Activated CD4-positive, alpha-beta T cell treated with anti-CD3 and anti-CD28 coated beads, Interleukin-2, amount 10 ng/mL, durations not matched to agents 7 days and 5 days (primary cell): ENCODE measurements at places on chromosomes 4 and X. TPM values are rescaled to one million over a fixed set of nuclear protein-coding genes. Genes with fewer than 3 reads are reported as not detected.

ELK1 gene
- total RNA-seq = 61.1 TPM

TCEAL6 gene
- total RNA-seq = not detected

FGFR3 gene
- total RNA-seq = 0.25 TPM

HOPX gene
- 74.6 TPM for total RNA-seq

HSFX2 gene
- total RNA-seq = 0.35 TPM

ZNF674 gene
- 5.3 TPM for total RNA-seq

GRCh38 chr4:62159876-62160275, 959.8 kb downstream of the ADGRL3 start:
- H3K27ac ChIP-seq = no peak overlapping the region
- no peaks in the 10 kb centered on the region for H3K27me3 ChIP-seq
- no peaks in the 10 kb centered on the region for H3K4me1 ChIP-seq
- no peak overlapping the region for H3K4me3 ChIP-seq
- no peaks in the 10 kb centered on the region for H3K36me3 ChIP-seq

DNA sequence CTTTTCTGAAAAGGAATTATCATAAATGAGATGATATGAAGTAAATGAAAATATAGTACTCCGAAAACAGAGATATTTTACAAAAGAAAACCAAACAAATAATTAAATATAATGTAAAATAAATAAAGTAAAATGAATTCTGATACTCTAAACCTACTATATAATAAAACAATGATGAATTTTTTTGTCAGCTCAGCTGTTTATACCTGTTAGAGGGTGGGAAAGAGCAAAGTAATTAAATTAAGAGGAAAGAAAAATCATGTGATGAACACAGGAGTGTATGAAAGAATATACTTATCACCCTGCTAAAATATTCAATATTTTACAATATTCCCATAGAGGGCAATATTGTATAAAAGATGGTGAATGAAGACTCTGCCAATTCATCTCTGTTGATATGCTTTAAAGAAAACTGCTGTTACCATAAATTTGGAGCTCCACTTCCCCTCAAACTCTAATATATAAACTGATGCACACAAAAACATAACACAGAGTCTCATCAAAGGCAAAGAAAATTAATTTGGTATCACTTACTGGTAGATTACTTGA, 6.5 kb upstream of the NDST4 start:
- no peak for DNase-seq
- no peaks in the 10 kb centered on the region for H3K36me3 ChIP-seq
- no peaks in the 10 kb centered on the region for H3K4me1 ChIP-seq
- H3K27me3 ChIP-seq = no peaks in the 10 kb centered on the region
- H3K4me3 ChIP-seq = no peak overlapping the region
- H3K27ac ChIP-seq = no peak overlapping the region

- no peaks in the 10 kb centered on the region for H3K4me1 ChIP-seq
- no peak within 1 kb of the TSS for H3K27ac ChIP-seq
- no peaks in the 10 kb centered on the region for H3K27me3 ChIP-seq
- DNase-seq = no peak
Measured at GRCh38 chr4:79325864-79326328, at the start of gene NAA11. NAA11 (minus strand) TSS chr4:79326061; CDS start chr4:79325877, 184 bp downstream.

DNA sequence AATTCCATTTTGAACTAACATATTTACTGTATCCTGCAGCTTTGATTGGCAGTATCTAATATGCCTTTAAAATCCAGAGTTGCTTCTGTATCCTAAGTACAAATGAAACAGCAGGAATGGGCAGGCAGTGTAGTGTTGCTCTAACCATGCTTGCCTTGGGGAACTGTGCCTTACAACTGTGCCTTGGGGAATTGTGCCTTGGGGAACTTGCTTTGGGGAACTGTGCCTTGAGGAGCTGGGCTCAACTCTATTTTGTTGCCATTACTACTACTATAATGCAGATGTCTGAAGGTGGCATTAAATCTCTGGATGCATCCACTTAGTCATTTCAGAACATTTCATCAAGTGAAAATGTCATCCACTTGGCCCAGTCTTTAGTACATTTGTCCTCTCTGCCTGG, 6.9 kb downstream of the CXCL3 start:
- no peak for DNase-seq
- no peaks in the 10 kb centered on the region for H3K36me3 ChIP-seq
- peaks cover 16% of the 10 kb centered on the region for H3K27me3 ChIP-seq
- no peaks in the 10 kb centered on the region for H3K4me1 ChIP-seq
- no peak overlapping the region for H3K4me3 ChIP-seq

GRCh38 chr4:19725130-19725529, 526.6 kb upstream of the SLIT2 start:
- H3K27me3 ChIP-seq = no peaks in the 10 kb centered on the region
- H3K27ac ChIP-seq = no peak overlapping the region
- no peaks in the 10 kb centered on the region for H3K36me3 ChIP-seq
- DNase-seq = no peak
- H3K4me3 ChIP-seq = no peak overlapping the region

DNA sequence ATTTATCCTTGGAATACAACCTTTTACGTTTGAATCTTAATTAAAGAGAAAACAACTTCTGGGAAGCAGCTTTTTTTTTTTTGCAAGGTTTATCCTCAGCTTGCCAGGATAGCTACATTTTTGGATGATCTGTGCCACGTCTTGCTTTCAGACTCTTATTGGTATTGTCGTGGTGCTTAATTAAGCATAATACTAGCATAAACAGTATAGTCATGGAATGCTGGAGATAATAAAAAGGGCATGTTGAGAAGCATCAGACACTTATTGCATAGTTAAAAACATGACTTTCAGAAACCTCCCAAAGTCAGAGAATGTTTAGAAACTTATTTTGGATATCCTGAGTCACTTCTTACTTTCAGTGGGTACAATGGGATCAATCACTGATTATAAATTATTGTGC, 77.0 kb downstream of the PALLD start:
- H3K4me3 ChIP-seq = no peak overlapping the region
- H3K27me3 ChIP-seq = peaks cover 8% of the 10 kb centered on the region
- H3K36me3 ChIP-seq = no peaks in the 10 kb centered on the region
- H3K27ac ChIP-seq = no peak overlapping the region
- H3K4me1 ChIP-seq = no peaks in the 10 kb centered on the region
- DNase-seq = no peak

GRCh38 chrX:51866210-51866609, 27.2 kb upstream of the MAGED1 start:
- no peaks in the 10 kb centered on the region for H3K27me3 ChIP-seq
- peaks cover 5% of the 10 kb centered on the region for H3K4me1 ChIP-seq
- H3K4me3 ChIP-seq = no peak overlapping the region
- peaks cover 14% of the 10 kb centered on the region for H3K36me3 ChIP-seq
- H3K27ac ChIP-seq = no peak overlapping the region
- DNase-seq = no peak

DNA sequence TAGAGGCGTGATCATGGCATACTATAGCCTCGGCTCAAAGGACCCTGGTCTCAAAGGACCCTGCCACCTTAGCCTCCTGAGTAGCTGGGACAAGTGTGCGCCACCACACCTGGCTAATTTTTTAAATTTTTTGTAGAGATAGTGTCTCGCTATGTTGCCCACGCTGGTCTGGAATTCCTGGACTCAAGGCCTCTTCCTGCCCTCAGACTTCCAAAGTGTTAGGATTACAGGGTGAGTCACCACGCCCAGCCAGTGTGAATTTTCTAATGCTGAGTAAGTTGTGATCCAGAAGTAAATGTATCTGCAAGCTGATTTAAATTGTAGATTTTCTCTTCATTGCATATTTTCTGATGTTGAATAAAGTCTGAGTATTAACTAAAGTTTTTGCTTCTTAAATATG, 2.6 kb upstream of the ZNF674 start:
- no peaks in the 10 kb centered on the region for H3K27me3 ChIP-seq
- peaks cover 30% of the 10 kb centered on the region for H3K4me1 ChIP-seq
- H3K27ac ChIP-seq = no peak overlapping the region
- peaks cover 11% of the 10 kb centered on the region for H3K36me3 ChIP-seq
- no peak overlapping the region for H3K4me3 ChIP-seq

- no peak overlapping the region for H3K4me3 ChIP-seq
- no peak for DNase-seq
- no peak overlapping the region for H3K27ac ChIP-seq
Measured at GRCh38 chr4:160546201-160546600, 1443.3 kb downstream of the RAPGEF2 start.

DNA sequence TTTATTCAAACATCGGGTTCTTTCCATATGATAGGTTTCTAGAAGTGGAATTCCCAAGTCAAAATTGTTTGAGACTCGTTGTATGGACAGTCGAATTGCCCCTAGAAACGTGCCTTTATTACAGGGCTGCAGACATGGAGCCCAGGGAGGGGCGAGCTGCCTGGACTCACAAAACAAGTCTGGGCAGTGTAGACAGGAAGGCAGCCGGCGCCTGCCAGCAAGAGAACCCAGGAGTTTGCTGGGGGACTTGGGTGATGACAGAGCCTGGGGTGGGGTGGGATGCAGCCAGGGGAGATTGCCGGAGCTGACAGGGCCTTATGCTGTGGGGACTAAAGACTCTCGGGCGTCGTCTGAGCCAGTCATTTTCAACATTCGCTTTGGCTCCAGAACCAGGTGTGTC, 107.4 kb upstream of the MSX1 start:
- no peak for DNase-seq
- H3K4me1 ChIP-seq = no peaks in the 10 kb centered on the region
- no peak overlapping the region for H3K4me3 ChIP-seq
- no peaks in the 10 kb centered on the region for H3K36me3 ChIP-seq

DNA sequence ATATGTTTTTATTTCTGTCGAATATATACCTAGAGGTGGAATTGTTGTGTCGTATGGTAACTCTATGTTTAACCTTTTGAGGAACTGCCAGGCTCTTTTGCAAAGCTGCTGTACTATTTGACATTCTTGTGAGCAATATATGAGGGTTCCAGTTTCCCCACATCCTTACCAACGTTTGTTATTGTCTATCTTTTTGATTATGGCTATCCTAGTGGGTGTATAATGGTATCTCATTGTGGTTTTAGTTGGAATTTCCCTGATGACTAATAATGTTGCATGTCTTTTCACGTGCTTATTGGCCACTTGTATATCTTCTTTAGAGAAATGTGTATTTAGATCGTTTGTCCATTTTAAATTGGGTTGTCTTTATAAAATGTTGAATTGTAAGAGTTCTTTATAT, 24.5 kb downstream of the REPS2 start:
- no peak for DNase-seq
- H3K27ac ChIP-seq = no peak overlapping the region
- no peaks in the 10 kb centered on the region for H3K36me3 ChIP-seq
- H3K4me3 ChIP-seq = no peak overlapping the region
- peaks cover 8% of the 10 kb centered on the region for H3K27me3 ChIP-seq

GRCh38 chrX:30280428-30280827, 28.8 kb downstream of the NR0B1 start:
- no peak overlapping the region for H3K27ac ChIP-seq
- H3K4me3 ChIP-seq = no peak overlapping the region
- H3K36me3 ChIP-seq = no peaks in the 10 kb centered on the region
- H3K4me1 ChIP-seq = peaks cover 6% of the 10 kb centered on the region
